T-helper 9 cell (primary cell): ENCODE measurements at places on chromosomes 3 and 15.

DNA sequence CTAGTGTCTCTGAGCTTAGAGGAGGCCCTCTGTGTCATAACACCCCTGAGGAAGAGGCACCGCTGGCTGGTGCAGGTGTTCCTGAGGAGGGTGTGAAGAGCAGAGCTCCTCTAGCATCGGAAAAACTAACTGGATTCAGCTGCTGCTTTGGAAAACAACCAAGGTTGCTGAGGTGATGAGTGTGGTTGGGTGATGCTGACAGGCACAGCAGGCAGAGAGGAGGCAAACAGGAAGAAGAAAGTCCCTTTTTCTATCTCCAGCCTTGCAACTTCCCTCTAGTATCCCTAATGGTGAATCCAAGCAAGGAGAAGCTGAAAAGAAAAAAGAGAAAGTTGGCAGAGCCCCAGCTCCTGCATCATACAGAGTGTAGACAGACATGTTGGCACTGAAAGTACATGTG is 3.8 kb upstream of the OR4F15 start:
- no peak for DNase-seq

DNA sequence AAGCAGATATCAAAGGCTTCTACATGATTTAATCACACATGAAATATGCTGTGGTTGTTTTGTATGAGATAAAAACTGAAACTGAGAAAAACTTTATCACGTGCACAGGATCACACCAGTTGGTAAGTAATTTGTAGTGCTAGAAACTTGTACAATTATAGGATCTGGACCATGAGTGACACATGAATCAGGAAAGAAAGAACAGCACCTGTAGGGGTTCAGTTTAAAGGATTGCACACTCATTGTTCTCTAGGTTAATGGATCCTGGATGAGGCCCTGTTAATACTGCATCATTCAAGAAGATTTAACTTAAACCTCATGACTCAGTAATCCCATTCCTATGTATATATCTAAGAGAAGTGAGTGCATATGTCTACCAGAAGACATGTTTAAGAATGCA is 87.9 kb downstream of the STT3B start:
- no peak for DNase-seq

GRCh38 chr3:99484871-99485270 is 153.5 kb upstream of the COL8A1 start:
- DNase-seq: no peak

DNA sequence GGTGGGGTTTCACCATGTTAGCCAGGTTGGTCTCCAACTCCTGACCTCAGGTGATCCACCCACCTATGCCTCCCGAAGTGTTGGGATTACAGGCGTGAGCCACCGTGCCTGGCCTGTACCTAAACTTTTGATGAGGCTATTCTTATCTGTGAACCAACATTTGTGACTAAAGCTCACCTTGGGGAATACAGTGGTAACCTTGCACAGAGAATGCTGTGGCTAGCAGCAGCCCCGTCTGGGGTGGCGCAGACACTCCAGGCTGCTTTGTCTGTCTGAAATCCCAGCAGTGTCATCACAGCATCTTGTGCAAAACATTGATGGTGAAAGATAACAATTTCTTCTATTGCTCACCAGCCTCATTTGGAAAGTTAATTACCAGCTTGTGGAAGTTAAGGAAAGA is 58.9 kb downstream of the CMTM8 start:
- peak; percentile 40 for DNase-seq

- no peak for DNase-seq
Observed at GRCh38 chr3:142609136-142609535, 12.9 kb downstream of the PLS1 start.

- no peak for DNase-seq
Observed at GRCh38 chr3:183819831-183820230, 5.5 kb downstream of the MAP6D1 start.

DNA sequence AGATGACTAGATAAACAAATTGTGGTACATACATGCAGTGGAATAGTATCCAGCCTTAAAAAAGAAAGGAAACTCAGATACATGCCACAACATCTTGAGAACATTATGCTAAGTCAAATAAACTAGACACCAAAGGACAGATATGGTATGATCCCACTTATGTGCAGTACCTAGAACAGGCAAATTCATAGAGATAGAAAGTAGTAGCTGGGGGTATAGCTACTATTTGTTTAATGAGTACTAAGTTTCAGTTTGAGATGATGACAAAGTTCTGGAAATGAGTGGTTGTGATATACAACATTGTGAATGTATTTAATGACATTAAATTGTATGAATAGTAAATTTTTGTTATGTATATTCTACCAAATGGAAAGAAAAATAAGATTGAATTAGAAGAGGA is 477.2 kb upstream of the CFAP20DC start:
- DNase-seq: no peak

DNA sequence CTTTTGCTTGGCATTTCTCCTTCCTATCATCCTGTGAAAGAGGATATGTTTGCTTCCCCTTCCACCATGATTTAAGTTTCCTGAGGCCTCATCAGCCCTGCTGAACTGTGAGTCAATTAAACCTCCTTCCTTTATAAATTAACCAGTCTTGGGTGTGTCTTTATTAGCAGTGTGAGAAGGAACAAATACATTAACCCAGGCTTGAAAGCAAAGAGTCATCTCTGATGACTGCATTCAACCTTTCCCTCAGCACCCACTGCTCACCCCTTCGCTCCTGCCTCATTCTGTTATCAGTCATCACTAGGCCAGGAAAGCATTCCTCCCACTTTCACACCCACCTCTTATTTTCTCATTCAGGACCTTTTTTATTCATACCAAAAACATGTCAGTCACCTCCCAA is 59.6 kb upstream of the CASR start:
- DNase-seq: no peak

DNA sequence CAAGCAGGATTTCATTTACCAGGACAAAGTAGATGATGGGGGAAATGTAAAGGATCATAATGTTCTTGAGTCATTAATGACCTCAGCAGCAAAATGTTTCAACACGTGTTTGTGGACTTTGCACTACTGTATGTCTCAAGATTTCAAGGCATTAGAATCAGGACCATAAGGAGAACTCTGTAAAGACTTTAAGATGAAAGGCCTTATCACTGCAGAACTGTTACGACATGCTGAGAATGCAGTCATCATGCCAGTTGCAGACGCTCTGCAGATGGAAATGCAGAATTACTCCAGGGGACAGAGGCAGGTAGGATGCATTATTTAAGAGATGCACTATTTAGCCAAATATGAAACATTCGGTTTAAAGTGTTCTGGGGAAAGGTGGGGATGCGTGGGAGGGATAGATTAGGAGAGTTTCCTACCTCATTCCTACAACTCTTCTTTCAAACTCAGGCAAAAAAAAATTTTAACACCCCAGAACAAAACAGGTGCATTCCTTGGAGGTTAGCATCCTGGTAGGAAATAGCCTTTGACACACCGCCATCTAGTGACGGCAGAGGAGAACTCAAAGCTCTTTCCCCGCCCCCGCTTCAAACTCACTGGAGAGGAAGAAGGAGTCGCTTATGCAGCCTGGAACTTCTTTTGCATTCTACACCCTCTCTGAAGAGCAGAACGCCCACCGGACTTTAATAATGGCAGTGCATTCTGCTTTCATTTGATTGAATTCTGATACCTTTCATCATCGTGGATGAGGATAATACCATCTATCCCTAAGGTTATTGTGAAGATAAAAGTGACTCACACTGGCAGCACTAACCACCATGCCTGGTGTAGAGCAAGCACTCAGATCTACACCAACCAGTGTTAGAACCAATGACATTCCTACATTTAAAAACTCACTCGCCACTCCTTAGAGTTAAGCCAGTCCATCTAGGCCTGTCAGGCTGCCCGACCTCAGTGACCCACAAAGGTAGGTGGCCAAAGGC is 43.1 kb upstream of the TOPAZ1 start:
- peak; percentile 46 for DNase-seq

DNA sequence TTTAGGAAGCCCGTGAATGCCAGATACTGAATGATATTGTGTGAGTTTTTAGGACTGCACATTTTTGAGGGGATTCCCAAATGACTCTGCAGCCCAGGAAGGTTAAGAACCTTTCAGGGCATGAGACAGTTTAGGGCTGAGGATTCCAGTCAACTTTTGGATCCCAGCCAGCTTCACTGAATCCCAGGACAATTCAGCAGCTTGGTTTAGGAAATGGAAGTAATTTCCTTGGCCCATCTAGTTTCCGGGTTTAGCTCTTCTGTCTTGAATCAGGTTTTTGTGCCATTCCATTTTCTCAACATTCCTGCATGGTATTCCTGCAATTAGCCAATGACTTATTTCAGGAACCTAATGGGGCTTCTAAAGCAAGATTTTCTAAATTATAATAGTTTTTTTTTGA is 253.9 kb downstream of the LSAMP start:
- no peak for DNase-seq
